Stimulated activated CD8-positive, alpha-beta memory T cell treated with anti-CD3 and anti-CD28 coated beads, Interleukin-4, amount 100 ng/mL, for 48 hours (primary cell): ENCODE measurements at places on chromosomes 3 and 15.

DNA sequence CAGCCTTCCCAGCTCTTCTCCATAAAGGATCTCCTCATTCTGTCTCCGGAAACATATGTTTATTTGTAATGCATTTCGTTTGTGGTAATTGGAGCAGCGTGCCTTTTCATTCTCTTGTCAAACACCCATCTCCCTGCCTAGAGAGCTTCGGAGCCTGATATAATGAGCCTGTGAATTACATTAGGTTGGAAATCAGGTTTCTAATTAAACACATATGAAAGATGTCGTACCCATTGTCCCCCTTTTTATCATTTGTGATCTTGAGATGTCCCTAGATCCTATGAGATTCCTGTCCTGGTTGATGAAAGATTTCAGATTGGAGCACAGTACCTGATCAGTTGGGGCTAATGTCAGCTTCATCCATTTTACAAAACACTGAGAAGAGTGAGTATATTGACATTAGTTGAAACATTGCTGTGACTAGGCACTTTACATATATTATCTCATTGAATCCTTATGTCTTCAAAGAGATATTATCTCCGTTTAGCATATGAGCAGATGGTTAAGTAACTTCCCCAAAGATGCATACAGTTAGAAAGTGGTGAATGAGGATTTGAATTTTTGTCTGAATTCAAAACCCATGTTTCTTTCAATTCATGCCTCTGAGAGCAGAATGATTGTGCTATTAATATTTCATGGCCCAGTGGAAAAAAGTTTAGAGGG is 23.1 kb downstream of the SYN2 start:
- no peak for DNase-seq

GRCh38 chr15:81265256-81265943 is 58.5 kb downstream of the STARD5 start:
- no peak for DNase-seq

DNA sequence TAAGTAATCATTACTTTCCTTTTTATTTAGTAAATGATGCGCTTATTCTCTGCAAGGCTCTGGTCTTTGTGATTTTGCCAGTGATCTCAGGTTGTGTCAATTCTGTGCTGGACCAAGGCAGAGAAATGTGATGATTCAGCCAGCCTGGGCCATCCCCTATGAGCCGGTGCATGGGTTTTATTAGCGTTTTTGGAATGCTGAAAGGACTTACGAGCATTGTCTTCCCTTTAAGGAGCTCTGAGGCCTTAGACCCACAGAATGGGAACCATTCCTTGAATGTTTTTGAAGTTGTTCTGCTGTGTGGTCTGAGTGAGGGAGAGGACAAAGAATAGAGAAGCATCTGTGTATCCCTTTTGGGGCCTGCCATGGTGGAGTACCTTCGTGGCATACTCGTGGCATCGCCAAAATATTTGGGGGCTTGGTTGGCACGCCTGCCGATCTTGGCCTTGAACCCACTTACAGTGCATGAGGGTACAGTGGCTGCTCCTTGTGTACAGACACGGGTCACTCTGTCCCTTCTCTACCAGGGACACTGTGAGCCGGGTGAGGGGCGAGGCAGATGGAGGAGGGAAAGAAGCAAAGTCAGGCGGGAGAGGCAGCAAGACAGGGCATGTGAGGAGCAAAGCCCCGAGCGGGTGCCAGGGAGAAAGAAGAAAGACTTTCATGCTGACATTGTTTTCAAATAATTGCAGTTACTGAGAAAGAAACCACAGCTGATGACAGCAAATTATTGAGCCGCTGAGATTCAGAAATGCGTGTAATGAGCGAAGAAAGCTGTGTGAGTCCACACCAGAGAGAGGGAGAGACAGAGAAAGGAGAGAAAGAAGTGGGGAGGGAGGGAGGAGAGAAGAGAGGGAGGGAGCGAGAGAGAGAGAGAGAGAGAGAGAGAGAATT is 269.4 kb upstream of the RGMA start:
- DNase-seq: no peak

DNA sequence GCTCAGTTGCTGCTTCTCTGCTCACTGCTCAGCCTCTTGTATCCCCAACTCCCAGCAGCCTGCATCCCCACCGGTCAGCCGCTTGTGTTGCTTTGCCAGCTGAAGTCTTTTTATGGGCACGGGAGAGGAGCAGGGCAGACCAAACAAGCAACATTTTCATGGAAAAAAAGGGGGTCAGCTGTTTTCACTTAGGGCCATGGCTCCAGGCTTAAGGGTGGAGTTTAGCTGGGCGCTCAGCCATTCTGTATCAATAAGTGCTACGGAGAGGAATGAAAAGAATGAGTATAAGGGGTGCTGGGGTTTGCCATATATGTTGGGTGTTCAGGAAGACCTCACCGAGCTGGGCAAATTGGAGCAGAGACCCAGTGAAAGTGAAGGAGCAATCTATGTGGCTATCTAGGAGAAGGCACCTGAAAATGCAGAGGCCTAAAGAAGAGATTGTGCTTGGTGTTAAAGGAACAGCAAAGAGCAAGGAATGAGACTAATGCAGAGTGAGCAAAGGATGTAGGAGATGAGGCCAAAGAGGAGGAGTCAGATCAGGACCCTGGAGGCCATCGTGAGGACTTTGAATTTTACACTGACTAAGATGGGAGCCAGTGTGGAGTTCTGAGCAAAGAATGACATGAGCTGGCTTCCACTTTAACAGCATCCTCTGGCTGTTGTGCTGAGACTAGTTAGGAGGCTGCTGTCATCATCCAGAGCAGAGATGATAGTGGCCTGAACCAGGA is 16.6 kb upstream of the IREB2 start:
- DNase-seq: no peak

- no peak for DNase-seq
Measured at GRCh38 chr15:36177590-36178302, 401.7 kb upstream of the CDIN1 start.

GRCh38 chr3:101119535-101119934 is 126.3 kb upstream of the ABI3BP start:
- DNase-seq: no peak

DNA sequence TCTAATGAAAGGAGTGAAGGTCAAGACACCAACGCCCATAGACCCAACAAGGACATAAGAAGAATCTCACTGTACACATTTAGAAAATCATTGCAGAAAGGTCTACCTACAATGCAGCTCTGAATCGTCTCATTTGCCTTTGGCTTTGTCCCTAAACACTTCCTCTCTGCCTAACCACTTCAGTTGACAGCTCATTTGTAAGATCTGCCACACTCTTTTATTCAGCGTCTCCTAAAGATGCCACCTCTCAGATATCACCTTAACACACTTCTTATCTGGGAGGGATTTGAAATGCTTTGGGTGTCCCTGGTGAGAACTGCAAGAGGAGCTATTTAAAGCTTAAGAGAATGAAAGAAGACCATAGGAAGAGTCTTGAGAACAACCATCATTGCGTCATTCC is 38.7 kb downstream of the RAB27A start:
- DNase-seq: no peak

GRCh38 chr3:43435706-43436105 is 149.4 kb downstream of the SNRK start:
- DNase-seq: no peak

- DNase-seq: no peak
Measured at GRCh38 chr3:4825436-4826236, 153.6 kb upstream of the BHLHE40 start.

- no peak for DNase-seq
Measured at GRCh38 chr3:37096975-37097374, 77.4 kb downstream of the LRRFIP2 start.

- no peak for DNase-seq
Measured at GRCh38 chr3:30352410-30353318, 253.7 kb upstream of the TGFBR2 start.

GRCh38 chr15:76172782-76173181 is 113.0 kb downstream of the TMEM266 start:
- DNase-seq: no peak

GRCh38 chr3:129996073-129996472 is 21.6 kb downstream of the TRH start:
- DNase-seq: no peak

GRCh38 chr3:130849091-130849552 is 44.8 kb upstream of the ATP2C1 start:
- DNase-seq: no peak

- peak; percentile 74 for DNase-seq
Measured at GRCh38 chr3:67790043-67790442, 135.6 kb upstream of the SUCLG2 start.

- no peak for DNase-seq
Measured at GRCh38 chr15:45581919-45582318, 5.3 kb upstream of the BLOC1S6 start.

DNA sequence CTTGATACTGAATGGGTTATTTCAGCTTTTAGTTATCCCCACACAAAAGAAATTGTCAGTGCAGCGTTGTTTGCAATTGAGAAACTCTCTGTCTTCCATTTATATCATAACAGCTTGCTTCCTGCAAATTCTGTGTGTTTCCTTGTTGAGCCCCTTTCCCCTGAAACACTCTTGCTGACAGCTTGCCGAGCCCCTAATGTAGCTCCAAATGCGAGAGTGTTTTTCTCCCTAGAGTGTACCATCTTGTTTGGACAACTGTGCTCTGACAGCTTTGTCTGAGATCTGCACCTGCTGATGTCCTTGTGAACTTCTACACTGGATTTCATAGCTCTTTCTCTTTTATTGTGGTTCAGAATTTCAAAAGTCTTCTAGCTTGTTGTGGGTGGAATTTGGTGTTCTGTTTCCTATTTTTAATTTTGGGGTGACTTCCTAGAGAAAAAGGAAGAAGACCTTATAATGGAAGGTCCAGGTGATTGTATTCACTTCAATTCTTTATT is 343.5 kb downstream of the PDCD6IP start:
- DNase-seq: no peak

DNA sequence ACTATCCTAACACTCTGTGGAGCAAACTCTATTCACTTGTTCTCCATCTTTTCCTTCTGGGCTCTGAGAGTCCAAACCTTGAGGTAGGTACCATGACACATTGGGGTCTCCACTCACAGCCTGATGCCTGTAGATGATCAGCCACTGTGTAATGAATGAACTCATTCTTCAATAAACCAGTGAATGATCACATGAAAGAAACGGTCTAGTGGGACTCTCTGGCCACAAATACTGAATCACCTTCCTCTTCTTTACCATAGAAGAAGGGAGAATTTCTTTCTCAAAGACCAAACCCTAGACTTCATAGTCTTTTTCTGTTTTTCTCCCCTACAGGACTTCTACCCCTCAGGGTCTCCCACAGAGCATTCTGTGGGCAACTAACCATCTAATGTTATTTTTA is 20.5 kb upstream of the ABHD2 start:
- DNase-seq: no peak

- no peak for DNase-seq
Measured at GRCh38 chr3:182567700-182568099, 225.6 kb upstream of the ATP11B start.

DNA sequence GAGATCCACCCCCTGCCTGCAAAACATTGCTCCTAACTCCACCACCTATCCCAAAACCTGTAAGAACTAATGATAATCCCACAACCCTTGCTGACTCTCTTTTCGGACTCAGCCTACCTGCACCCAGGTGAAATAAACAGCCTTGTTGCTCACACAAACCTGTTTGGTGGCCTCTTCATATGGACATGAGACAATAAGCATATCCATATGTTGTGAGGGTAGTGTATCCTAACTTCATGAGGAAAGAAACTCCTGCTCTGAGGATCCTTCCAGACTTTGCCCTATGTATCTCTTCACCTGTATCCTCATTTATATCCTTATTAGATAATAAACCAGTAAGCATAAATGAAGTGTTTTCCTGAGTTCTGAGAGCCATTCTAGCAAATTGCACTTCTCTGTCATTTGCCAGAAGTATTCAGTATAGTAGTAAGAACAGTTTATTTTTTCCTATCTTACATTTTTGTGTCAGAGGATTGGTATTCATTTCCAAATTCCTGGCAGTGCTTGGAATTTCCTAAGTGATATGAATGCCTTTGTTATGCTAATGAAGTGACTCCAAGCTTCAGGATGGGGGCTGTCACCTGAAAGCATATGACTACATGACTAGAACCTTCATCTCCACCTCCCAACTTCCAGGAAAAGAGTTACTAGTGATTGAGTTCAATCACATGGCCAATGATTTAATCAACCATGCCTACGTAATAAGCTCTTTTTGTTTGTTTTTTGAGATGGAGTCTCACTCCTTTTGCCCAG is 30.2 kb downstream of the TTBK2 start:
- DNase-seq: no peak

- no peak for DNase-seq
Measured at GRCh38 chr3:130488288-130488687, 28.7 kb upstream of the COL6A6 start.

- no peak for DNase-seq
Measured at GRCh38 chr3:168604767-168605166, 509.0 kb upstream of the GOLIM4 start.

GRCh38 chr3:50442945-50443579 is 60.4 kb downstream of the CACNA2D2 start:
- no peak for DNase-seq

- no peak for DNase-seq
Measured at GRCh38 chr15:86162172-86162591, 82.5 kb downstream of the AGBL1 start.

- no peak for DNase-seq
Measured at GRCh38 chr3:136750897-136751315, 1.3 kb downstream of the STAG1 start.

DNA sequence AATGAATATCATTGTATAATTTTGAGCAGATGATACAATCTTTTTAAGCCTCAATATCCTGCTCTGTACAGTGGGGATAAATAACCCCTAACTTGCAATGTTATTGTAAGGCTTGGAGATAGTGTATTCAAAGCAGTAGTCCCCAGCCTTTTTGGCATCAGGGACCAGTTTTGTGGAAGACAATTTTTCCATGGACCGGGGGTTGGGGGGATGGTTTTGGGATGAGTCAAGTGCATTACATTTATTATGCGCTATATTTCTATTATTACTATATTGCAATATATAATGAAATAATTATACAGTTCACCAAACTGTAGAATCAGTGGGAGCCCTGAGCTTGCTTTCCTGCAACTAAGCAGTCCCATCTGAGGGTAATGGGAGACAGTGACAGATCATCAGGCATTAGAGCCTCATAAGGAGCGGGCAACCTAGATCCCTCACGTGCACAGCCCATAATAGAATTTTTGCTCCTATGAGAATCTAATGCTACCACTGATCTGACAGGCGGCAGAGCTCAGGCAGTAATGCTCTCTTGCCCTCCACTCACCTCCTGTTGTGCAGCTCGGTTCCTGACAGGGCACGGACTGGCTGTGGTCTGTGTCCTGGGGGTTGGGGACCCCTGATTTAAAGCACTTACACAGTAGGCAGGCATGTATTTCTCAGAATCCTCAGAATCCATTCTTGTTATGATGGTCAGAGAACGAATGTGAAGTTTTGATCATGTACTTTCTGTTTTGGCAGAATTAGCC is 102.2 kb downstream of the PTPRG start:
- DNase-seq: no peak
